Activated CD4-positive, CD25-positive, alpha-beta regulatory T cell treated with anti-CD3 and anti-CD28 coated beads, Interleukin-2, amount 50 U/mL, for 24 hours (primary cell): ENCODE measurements at places on chromosomes 1 and 21.

DNA sequence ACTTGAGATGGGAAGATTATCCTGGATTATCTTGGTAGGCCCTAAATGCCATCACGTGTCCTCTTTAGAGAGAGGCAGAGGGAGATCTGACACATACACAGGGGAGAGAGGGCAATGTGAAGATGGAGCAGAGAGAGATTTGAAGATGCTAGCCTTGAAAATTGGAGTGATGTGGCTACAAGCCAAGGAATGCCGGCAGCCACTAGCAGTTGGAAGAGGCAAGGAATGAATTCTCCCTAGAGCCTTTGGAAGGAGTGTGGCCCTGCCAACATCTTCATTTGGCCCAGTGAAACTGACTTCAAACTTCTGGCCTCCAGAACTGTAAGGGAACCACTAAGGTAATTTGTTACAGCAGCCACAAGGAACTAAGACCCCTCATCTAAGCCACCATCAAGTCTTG lies 8.9 kb upstream of the CAMTA1 start:
- ATAC-seq, result no peak

GRCh38 chr1:78072216-78072615 lies 26.4 kb downstream of the GIPC2 start:
- ATAC-seq, result no peak

- no peak for ATAC-seq
Observed at GRCh38 chr1:179351281-179351680, 14.5 kb upstream of the AXDND1 start.

DNA sequence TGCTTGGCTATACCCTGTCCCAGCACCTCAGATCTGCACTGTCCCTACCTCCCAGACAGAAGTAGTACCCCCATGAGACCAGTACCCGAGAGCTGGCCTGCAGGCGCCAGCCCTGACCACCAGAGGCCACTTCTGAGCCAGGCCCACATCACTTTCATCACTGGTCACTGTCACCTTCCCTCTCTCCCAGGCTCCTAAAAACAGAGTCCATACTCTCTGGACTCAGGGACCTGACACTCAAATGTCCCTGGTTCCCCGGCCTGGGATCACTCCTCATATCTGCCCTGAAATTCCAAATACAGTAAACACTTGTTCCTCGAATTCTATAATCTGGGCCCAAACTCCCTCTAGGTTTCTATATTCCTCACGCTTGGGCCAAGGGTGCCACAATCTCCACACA lies 18.7 kb downstream of the TMEM53 start:
- no peak for ATAC-seq

GRCh38 chr1:231319080-231319479 lies 18.6 kb downstream of the EXOC8 start:
- ATAC-seq, result no peak

GRCh38 chr1:190949939-190950338 lies 472.3 kb upstream of the BRINP3 start:
- no peak for ATAC-seq

DNA sequence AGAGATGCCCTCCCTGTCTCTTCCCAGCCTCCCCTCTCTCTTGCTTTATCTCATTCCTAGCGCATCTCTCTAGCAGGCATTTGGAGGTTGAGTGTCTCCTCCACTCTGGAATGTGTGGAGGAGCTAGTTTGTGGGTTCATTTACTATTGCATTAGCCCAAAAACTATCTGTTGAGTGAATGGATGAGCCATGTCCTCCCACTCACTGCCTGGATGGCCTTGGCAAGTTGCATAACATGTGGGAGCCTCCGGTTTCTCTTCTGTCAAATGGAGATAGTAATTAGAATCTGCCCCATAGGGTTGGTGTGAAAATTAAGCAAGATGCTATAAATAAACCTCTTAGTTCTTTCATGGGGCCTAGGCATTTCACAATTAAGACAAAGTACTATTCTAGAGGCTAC lies 181.8 kb downstream of the KAZN start:
- no peak for ATAC-seq

DNA sequence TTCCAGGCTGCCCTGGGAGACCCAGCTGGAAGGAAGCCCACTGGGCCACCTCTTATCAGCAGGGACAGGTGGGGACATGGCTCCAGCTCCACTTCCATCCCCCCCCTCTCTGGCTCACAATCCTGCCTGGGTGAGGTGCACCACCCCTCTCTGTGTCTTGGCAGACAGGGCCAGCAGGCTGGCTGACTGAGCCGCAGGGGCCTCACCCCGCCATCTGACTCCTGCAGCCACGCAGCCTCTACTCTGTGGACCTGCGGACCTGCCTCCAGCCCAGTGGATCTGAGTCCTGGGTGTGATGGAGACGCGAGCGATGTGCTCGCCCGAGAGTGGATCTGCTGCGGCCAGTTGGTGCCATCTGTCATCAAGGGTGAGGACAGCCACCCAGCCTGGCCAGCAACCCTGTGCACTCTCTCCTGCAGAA lies 30.1 kb downstream of the RCC2 start:
- no peak for ATAC-seq

DNA sequence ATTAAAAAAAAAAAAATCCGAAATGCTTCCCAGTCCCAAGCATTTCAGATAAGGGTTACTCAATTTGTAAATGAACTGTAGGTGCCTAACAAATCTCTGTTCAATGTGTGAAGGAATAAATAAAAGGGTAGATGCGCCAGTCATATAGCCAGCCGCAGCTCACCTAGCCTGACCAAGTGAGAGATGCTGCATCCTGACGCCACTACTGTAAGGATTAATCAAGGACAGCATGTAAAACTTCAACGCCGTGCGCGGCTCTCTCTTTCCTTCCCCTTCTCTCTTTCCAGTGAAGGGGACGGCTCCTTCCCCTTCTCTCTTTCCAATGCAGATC lies 441 bp downstream of the PPT1 start:
- peak; percentile 30 for ATAC-seq

DNA sequence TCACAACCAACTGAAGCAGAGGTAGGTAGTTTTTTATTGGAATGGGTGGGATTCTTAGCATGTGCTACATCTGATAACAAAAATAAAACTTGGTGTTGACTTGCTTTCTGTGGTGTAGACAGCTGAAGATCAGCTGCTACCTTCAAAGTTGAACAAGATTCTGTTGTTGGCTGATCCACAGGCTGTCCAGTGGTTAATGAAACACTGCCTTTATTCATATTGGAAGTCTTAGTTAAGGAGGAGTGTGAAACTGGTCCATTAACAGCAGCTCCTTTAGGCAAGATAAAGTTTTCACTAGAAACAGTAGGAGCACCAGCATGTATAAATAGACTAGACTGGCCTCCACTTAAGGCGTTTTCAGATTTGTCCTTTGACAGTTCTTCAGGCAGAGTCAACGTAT lies 81.1 kb downstream of the ZNF644 start:
- ATAC-seq, result no peak

- no peak for ATAC-seq
Observed at GRCh38 chr1:64755361-64755760, 10.5 kb downstream of the RAVER2 start.
